Ureter (tissue), 1 donor: ENCODE measurements at places on chromosomes 3 and 15. TPM values are rescaled to one million over a fixed set of nuclear protein-coding genes. Genes with fewer than 3 reads are reported as not detected.

GRCh38 chr3:13420045-13420830, at the start of gene NUP210:
TSS of gene NUP210 (minus strand) at chr3:13420322. CDS start at chr3:13420226, 96 bp downstream.
- no peak for DNase-seq

GRCh38 chr3:61734749-61735686, 173.6 kb downstream of the PTPRG start:
- no peak for DNase-seq

GRCh38 chr3:135161425-135161824, 366.4 kb downstream of the EPHB1 start:
- no peak for DNase-seq

DNA sequence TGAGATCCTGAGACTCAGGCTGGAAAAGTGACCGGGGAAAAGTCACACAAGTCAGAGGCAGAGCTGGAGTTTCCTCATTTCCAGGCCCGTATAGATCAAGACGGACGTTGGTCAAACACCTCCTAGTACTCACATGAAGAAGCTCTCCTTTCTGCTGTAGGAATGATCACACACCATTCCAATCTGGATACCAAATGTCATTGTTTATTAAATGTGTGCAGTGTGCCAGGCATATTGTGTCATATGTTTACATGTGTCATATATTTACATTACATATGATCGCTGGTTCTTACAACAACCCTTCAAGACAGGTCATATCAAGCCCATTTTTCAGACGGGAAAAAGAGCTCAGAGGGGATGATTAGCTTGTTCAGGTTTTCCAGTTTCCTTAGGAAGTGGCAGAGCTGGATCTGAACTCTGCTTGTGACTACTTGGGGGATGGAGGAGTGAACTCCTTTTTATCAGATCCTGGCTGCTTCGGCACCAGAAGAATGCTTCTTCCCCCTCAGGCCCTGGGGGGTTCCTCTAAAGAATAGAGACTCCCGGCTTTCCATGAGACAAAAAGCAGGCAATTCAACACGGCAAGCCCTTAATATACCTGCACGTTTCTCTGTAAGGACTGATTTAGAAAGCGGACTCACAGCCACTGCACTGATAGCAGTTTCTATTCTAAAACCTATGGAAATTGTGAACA, 41.9 kb downstream of the FAM43A start:
- DNase-seq = no peak

GRCh38 chr3:118984699-118985098, 49.9 kb downstream of the IGSF11 start:
- no peak for DNase-seq

DNA sequence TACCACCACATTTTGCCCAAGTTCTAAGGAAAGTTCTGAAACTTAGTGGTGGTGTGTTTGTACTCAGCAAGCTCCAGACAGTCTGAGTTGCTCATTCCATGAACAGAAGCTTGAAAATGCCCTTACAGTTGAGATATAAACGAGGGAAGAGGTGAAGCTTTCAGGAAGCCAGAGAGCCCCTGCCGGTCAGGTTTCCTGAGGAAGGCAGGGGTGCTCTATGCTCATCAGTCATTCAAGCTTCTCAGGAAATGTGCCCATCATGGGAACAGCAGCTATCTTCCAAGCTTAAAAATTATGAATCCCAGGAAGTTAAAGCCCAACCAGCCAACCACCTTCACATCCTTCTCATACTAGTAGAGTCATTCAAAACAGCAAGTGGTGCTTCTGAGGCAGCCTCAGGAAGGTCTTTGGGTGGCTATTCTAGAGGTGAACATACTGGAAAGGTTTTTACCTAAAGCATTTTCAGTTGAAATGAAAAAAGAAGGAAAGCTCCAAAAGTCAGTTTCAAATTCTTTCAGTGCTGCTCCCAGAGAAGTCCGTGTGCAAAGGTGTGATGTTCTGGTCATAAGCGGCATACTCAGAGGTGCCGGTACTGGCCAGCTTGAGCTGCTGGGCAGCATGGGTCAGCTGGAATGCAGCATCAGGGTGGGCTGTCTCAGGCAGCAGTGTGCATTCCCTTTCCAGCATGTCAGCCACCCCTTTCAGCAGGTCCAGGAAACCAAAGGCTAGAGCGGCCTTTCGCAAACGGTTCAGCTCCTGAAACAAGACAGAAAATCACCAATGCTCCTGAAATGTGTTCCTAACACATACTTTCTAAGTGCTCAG, 31.8 kb downstream of the INTS14 start:
- no peak for DNase-seq

- no peak for DNase-seq
Measured at GRCh38 chr15:100737214-100737613, 134.8 kb downstream of the ASB7 start.

GRCh38 chr15:60528530-60528929, 49.6 kb upstream of the ICE2 start:
- no peak for DNase-seq

The LARP6 gene
- total RNA-seq = 19.1 TPM

The PLA2G4D gene
- 0.13 TPM for total RNA-seq

DNA sequence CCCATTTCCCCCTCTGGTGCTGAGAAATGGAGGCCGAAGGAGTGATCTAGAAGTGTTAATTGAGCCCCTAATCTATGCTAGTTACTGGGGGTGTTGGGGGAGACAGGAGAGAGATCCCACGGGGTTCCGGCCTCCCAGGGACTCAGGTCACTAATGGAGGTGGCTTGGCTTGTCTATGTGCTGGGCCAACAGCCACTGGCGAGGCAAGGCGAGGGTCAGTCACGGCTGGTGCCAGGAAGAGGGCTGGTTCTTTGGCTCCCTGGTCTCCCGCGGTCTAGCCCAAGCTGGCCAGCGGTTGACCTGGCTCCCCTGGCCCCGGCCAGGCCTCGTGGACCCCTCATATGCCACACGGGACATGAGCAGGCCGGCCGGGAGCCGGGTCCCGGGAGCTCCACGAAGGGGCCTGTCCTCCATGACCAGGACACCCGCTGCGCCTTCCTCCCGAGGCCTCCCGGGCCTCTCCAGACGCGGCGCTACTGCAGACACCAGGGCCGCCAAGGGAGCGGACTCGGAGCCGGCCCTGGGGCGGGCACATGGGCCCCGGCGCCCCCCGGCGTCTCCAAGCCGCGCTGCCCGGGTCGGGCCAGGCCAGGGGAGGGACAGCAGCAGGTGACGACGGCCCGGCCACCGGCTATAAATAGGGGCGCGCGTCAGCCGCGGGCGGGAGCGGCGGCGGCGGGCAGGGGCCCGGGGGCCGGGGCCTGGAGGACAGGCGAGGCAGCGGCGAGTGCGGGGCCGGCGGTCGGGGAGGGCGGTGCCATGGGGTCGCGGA, at the start of gene ALPK3:
Gene ALPK3 (plus strand): TSS at position 663 of the 772 bp plus-strand sequence. CDS start 97 bp downstream, at position 760.
- DNase-seq = no peak

The SAXO2 gene
- total RNA-seq = 2.6 TPM

The CCDC54 gene
- not detected for total RNA-seq

The HACL1 gene
- 35.0 TPM for total RNA-seq

GRCh38 chr15:59713177-59713576, 24.1 kb upstream of the BNIP2 start:
- no peak for DNase-seq

- DNase-seq = no peak
Measured at GRCh38 chr15:51377038-51377786, 35.8 kb downstream of the GLDN start.

The STXBP5L gene
- 8.3 TPM for total RNA-seq

The RPL39L gene
- total RNA-seq = 5.4 TPM

GRCh38 chr15:78244893-78245292, 10.5 kb upstream of the ACSBG1 start:
- no peak for DNase-seq

- DNase-seq = no peak
Measured at GRCh38 chr15:80418892-80419537, 14.8 kb downstream of the ARNT2 start.

- no peak for DNase-seq
Measured at GRCh38 chr15:68592054-68592453, 13.3 kb downstream of the CORO2B start.

The SAMMSON gene
- not detected for total RNA-seq

GRCh38 chr15:62899090-62899493, 143.5 kb upstream of the TPM1 start:
- no peak for DNase-seq

DNA sequence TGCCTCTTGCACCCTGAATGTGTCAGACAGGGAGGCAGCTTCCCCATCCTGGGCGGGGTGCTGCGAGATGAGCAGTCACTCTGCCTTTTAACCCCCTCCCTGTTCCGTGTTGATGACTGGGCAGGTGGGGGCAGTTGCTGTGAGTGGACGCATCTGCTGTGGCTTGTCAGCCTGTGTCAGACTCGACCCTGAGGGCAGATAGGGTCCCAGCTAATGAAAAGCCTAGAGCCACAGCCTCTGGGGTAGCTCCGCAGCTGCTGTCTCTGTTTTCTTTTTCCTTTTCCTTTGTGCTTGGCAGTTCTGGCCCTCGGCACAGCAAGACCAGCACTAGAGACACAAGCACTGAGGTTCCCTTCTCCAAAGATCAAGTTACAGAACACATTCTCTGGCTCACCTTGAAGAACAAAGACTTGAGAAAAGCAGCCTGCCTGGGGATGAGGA, 43.0 kb upstream of the GLCE start:
- DNase-seq = no peak

The LSMEM2 gene
- total RNA-seq = not detected

GRCh38 chr3:126314790-126315658, 42.2 kb downstream of the KLF15 start:
- DNase-seq = no peak

The NOX5 gene
- 0.89 TPM for total RNA-seq

GRCh38 chr3:157354722-157355121, 81.9 kb upstream of the PTX3 start:
- no peak for DNase-seq

The VGLL3 gene
- 51.7 TPM for total RNA-seq

- no peak for DNase-seq
Measured at GRCh38 chr15:76062286-76062685, 2.5 kb downstream of the TMEM266 start.

The GAP43 gene
- total RNA-seq = not detected

The P3H2 gene
- total RNA-seq = 13.9 TPM

GRCh38 chr3:56339244-56339643, 129.0 kb downstream of the ERC2 start:
- DNase-seq = no peak

- no peak for DNase-seq
Measured at GRCh38 chr3:72490688-72491435, 357.4 kb downstream of the SHQ1 start.

DNA sequence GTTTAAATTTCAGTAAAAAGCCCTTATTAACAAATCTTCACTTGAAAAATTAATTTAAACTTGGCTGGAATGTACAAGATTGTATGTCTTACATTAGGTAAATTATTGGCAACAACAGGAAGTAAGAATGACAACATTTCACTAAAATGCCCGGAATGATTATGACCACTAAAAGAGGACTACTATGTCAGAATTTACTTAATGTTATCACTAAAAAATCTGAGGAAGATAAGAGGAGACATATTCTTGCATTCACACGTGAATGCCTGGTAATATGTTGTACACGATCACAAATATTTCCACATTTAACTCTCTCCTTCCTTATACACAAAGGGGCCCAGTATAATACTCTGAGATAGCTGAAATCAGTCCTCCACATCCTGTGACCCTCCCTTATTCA, 29.7 kb downstream of the VGLL3 start:
- no peak for DNase-seq

The SEMA6D gene
- total RNA-seq = 8.8 TPM

DNA sequence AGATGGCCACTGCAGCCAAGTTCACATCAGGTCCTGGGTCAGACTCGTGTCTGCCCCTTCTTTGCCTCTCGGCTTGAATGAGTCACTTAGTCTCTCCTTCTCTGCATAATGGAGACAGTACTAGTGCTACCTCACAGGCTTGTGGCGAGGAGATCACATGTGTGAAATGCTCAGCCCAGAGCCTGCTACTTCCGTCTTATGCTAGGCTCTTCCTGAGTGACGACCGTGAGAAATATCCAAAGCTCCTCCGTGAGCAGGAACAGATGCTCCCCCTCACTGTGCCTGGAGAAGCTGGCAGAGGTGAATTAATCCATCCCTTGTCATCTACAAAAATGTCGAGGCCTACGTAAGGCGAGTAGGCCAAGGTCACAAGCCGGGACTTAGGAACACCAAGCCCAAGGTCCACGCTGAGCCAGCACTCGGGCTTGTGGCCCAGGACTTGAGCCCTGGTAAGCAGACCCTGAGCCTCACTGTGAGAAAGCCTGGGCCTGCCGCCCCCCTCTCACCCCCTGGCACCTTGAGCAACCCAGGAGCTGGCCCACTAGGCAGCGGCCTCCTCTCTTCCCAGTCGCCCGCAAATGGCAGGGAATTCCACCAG, 17.9 kb downstream of the PAK6 start:
- no peak for DNase-seq
